Stimulated activated CD4-positive, alpha-beta T cell treated with anti-CD3 and anti-CD28 coated beads, Interleukin-4, amount 100 ng/mL, for 4 hours (primary cell): ENCODE measurements at places on chromosomes 3 and 15.

DNA sequence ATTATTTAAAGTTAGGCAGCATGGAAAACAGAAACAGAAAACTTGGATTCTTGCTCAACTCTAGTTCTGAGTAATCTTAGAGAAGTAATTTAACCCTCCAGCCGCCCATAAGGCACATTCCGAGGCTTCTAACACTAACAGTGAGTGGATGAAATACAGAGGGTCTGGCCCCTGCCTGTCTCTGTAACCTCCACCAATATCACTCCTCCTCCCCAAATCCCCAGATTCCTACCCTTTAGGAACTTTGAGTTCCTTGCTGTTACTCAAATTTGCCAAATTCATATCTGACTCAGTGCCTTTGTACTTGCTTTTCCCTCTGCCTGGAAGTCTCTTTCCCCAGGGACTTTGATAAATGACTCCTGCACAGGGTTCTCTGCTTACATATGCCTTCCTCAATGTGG, 112.5 kb upstream of the TGFBR2 start:
- DNase-seq: no peak

DNA sequence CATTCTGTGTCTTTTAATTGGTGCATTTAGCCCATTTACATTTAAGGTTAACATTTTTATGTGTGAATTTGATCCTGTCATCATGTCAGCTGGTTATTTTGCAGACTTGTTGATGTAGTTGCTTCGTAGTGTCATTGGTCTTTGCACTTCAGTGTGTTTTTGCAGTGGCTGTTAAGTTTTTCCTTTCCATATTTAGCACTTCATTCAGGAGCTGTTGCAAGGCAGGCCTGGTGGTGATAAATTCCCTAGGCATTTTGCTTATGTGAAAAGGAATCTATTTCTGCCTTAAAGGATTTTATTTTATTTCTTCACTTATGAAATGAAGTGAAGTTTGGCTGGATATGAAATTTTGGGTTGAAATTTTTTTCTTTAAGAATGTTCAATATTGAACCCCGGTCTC, 70.2 kb upstream of the CD96 start:
- DNase-seq: no peak

DNA sequence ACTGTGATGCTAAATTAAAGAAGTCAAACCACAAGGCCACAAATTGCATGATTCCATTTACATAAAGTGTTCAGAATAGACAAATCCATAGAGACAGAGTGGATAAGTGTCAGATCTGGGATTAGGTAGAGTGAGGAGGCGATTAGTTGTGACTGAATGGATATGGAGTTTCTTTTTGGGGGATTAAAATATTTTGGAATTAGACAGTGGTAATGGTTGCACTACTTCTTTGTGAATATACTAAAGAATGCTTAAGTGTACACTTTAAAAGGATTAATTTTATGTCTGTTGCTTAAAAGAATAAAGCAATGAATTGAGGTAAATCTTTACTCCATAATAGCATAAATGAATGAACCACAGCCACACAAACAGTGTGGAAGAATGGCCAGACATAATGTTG, 175.5 kb upstream of the CADM2 start:
- DNase-seq: no peak

DNA sequence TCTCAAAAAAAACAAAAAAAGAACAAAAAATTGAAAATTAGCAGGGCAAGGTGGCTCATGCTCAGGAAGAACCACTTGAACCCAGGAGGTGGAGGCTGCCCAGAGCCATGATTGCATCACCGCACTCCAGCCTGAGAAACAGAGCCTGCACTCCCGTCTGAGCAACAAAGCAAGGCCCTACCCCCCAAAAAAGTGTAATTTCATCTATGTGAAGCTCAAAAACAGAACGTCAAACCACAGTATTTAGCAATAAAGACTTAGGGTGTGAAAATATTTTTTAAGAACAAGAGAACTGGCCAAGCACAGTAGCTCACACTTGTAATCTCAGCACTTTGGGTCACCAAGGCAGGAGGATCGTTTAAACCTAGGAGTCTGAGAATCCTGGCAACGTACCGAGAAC, 38.2 kb downstream of the STAG1 start:
- DNase-seq: no peak

DNA sequence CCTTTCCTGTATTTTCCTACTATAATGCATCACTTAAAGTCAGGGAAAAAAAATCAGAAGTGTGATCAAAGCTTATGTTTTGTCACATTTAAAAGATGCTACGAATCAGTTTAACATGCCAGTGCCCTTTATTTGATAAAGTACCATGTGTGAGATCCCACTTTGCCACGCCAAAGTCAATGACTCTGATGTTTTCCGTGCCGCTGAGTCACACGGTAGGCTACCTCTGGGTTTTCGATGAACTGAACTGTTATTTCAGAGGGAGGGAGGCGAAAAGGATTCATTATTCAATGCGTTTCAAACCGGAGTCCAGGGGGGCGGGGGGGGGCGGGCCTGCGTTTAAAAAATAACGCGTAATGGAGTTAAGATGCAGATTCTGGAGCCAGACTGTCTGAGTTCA, 203.0 kb downstream of the ABHD5 start:
- DNase-seq: no peak

- DNase-seq: peak; percentile 49
Measured at GRCh38 chr3:16904423-16905417, 20.0 kb downstream of the PLCL2 start.

DNA sequence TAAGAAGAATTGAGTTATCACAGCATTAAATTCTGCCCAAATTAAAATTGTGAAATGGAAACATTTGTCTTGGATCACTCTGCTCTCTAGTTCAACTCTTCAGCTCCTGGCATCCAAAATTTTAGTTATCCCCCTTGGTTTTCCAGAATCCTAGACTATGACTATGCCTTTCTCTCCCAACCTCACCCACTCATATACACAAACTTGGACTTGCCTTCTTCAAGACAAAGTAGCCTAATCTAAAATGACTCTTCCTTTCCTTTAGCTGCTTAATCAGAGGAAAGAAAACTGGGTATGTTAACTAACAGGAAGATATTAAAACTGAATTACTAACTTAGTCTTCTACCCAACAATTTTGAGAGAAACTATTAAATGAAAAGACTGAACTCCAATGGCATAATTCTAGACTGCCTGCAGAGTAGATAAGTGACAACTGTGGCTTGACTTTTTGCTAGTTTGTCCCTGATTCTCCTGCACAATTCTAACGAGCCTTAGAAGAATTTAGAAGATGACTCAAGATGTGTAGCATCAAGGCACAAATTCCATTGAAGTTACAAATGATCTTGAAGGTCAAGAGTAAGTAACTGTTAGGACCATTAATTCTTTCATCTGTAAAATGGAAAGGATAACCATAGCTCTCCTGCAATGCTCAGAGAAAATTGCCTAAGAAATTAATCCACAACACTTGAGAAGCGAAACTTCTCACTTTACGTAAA, 5.2 kb upstream of the GOLIM4 start:
- DNase-seq: no peak

DNA sequence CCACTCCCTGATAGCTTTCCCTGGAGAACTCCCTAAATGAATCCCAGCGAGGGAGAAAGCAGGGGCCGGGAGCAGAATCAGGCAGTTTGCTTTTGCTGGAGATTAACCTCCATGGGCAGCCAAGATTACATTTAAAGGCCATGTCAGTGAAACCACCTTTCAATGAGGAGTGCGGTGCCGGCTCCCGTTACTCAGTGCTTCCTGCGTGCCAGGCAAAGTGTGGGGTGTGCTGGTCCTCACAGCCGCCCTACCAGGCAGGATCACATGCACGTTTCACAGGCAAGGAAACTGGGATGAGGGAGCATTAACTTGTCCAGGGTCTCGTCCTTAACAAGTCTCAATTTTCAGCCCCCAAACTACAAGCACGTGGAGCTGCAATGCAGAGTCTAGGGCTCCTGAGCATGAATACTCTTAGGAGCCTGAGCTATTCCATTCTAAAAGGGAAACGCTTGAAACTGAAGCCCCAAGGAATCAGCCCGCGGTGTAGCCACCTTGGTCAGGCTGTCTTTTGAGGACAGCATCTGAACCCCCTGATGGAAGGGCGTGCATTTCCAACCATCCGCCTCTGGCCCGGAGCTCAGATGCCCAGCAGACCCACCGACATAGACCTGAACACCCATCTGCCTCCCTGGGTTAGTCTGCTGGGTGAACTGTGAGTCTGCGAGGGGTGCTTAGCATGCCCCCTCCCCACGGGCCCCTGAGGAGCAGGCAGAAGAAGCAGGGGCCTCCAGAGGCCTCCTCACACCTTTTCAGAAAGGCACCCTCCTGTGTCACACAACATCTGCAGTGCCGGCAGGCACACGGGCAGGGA, 5.6 kb downstream of the IGDCC3 start:
- no peak for DNase-seq

- no peak for DNase-seq
Measured at GRCh38 chr3:52254608-52255007, 9.0 kb downstream of the PPM1M start.

DNA sequence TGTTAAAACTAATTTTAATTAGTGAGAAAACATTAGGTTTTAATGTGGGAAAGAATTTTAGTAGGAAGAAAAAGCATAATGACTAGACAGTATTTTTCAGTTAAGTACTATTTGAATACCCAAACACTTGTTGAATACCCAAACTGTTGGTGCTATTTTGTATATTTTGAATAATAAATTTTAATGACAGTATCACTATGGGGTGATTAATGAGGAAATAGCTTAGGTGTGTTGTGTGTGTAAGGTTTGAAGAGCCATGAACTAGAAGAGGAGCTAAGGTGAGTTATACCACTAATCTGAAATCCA, 4.7 kb upstream of the EBLN2 start:
- no peak for DNase-seq

DNA sequence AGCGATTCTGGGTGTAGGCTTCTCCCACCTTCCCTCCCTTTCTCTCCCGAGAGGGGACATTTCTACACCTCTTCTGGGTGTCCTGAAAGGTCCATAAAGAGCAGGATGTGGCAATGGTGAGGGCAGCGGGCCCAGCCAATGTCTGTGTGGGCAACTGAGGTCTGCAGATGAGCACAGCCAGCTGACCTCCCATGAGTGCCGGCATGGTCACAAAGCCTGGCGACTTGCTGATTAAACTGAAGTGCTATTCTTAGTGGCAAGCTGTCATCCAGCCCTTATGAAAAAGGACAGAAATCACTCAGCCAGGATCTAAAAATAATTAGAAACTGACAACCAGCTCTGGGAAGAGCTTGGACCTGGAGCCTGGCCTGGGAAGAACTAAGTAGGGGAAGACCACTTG, 124.3 kb upstream of the RGMA start:
- DNase-seq: no peak

DNA sequence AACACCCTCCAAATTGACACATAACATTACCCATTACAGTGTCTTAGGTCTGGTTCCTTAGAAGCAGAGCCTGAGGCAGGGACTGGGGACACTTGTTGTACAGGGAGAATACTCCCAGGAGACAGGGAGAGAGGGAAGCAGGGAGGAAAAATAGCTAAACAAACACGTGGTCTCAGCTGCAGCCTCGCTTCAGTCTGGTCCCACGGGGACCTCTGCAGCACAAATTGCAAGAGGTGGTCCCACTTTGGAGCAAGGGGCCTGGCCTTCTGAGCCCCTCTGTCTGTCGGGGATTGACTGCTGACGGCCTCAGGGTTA, 25.0 kb upstream of the PLA2G4D start:
- DNase-seq: no peak

- DNase-seq: no peak
Measured at GRCh38 chr3:127208483-127209100, 15.7 kb downstream of the PRR23E start.

GRCh38 chr3:32709346-32709745, 24.4 kb downstream of the CNOT10 start:
- no peak for DNase-seq
